T-helper 2 cell (primary cell): ENCODE measurements at places on chromosomes 4 and X.
A peak's percentile ranks its signal among the peaks of the same experiment; 100 is the strongest.

DNA sequence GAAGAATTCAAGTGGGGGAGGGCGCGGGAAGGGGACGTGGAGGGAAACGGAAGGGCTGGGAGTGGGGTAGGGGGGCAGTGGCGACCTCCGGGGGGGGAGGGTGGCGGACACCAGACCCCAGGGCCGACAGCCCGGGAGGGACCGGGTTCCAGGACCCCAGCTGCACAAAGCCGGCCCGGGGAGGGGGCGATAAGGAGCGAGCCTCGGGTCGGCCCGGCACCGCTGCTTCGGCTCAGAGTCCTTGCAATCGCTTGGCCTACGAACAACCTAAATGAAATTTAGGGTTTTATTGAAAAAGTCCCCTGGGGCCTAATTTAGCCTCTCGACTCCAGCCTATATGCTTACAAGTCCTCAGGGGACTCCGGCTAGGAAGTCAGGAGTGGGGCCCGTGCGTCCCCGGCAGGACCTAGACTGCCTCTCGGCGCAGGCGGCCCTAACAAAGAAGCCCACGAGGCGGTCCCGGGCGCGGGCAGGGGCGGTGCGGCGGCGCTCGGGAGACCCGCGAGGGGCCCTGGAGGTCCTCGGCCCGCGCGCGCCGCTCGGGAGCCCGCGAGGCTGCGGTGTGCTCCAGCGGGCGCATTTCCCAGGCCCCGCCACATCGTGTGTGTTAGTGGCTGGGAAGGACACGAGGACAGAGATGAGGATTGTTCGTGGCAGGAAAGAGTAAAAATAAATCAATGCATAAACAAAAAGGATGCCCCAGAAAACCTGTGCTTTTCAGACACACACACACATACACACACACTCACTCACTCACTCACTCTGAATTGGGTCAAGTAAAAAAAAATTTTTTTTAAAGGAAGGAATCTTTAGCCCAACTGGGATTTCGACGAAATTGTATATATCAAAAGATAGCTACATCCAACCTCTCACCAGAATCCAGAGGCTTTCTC lies 70.0 kb downstream of the MGST2 start:
- no peak for DNase-seq

- no peak for DNase-seq
Observed at GRCh38 chr4:151260526-151260925, 16.4 kb upstream of the PRSS48 start.

DNA sequence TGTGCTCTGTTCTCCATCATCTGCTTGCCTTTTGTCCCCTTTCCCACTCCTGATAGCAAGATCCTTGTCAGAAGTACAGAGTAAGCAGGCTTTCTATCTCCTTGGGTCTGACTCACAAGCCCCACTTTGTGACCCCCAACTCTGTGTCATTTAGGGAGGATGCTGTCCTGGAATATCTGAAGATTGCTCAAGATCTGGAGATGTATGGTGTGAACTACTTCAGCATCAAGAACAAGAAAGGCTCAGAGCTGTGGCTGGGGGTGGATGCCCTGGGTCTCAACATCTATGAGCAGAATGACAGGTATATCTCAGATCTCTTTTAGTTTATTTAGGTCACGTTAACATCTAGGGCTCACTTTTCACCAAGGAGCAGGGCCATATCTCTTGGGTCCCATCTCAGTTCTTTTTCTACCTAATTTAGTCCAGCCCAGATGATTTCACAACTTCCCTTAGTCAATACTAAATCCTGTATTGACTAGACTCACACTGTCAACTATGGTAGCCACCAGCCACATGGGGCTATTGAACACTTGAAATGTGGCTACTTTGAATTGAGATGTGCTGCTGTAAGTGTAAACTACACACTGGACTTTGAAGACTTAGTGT lies 64.3 kb downstream of the MSN start:
- no peak for DNase-seq

GRCh38 chrX:119488749-119489148 lies 20.5 kb downstream of the SLC25A5 start:
- no peak for DNase-seq

GRCh38 chr4:129403848-129404247 lies 307.9 kb downstream of the C4orf33 start:
- no peak for DNase-seq

DNA sequence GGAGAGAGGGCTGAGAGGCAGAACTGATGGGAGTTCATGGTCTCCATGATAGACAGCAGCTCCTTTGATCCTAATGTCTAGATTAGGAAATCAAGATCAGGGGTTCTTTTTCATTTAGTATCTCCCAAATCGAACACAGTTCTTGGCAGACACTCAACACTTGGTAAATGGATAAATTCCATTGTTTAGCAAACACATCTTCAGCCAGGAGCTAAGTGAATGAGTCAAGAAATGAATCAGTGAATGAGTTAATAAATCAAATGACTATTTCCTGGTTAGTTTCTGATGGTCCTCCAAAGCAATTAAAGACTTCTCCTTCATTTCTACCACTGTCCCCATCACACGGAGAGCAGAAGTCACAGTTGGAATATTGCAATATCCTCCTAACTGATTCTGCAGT lies 120.0 kb upstream of the SHISA3 start:
- no peak for DNase-seq

GRCh38 chr4:189129044-189129694 lies 811.5 kb upstream of the FRG1 start:
- DNase-seq = no peak

- DNase-seq = no peak
Observed at GRCh38 chr4:152089584-152089983, 328.8 kb upstream of the GATB start.

DNA sequence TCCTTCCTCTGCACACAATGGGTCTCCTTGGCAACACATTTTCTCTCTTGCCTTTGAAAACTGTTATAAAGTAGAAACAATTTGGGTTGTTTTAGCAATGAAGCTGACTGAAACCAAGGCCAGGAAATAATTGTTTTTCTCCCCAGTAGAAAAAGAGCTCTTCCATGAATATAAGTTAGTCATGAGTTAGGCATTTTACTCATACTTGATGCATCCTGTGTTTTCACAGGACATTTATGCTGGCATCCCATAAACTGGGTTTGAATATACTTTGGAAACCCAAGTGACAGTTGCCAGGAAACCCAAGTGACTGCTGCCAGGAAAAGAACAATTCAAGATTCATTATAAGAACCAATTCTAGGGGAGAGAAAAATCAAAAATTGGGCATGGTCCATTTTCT lies 128.6 kb upstream of the NPY2R start:
- no peak for DNase-seq

DNA sequence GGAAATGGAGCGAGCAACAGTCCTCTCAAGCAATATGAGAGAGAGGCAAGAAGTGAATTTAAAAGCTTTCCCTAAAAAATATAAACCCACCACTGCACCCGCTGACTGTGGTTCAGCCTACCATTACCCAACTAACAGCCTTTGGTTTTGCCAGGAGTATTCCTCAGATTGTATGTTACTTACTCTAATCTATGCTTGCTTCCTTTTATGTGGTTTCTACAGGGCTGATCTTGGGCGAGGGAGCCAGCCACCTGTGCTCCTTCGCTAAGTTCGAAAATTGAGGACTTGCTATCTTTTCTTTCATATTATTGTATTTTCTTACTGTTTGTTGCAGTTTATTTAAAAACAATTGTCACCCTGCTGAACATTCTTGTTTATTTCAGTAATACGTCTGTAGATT lies 101.1 kb downstream of the DDX53 start:
- no peak for DNase-seq

DNA sequence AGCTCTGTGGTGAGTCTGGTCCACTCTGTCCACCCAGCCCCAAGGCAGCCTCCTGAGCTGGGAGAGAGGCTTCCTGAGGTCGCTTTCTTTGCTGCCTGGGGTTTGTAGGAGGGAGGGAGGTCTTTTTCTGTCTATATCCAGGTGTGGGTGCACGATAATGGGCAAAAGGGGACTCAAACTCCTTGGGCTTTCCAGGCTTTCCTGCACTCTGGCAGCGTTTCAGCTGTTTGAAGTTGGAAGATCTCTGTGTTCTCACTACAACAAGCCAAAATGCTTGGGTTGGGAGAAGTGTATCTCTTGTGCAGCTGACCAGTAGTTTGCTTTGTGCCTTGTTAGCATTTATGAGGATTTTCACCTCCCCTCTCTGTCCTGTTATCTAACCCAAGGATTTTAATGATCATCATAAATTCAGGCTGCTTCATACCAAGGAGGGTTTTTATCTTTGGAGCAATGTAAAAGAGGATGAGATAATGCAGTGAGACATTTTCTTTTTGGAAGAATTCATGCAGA lies 126.3 kb downstream of the REPS2 start:
- no peak for DNase-seq

- no peak for DNase-seq
Observed at GRCh38 chrX:44828008-44828605, 15.7 kb upstream of the DUSP21 start.

- peak; percentile 10 for DNase-seq
Observed at GRCh38 chr4:4182835-4183568, 43.7 kb downstream of the OTOP1 start.

GRCh38 chrX:134571796-134572195 lies 86.5 kb downstream of the PLAC1 start:
- DNase-seq = no peak

GRCh38 chr4:85778632-85779131 lies 303.7 kb downstream of the ARHGAP24 start:
- DNase-seq = no peak

DNA sequence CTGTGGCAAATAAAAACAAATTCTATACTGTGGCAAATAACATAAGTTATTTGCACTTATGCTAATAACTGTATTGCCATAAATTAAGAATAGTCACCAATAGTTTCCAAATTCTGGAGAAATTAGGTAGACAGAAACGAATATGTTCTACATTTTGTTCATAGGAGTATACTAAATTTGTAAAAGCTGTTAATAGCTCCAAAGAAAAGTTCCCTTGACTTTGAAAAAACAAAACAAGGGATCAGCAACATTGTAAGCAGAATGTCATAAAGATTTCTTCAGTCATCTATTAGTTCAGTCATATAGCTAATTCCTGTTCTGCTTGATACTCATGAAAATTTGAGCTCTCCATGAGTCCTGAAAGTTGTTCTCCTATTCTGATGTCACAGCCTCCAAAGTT lies 1472.8 kb downstream of the C4orf33 start:
- no peak for DNase-seq

- DNase-seq = no peak
Observed at GRCh38 chr4:103915224-103915869, 195.6 kb upstream of the TACR3 start.

- no peak for DNase-seq
Observed at GRCh38 chr4:76687746-76688448, 210.0 kb downstream of the SOWAHB start.

- DNase-seq = no peak
Observed at GRCh38 chr4:5166377-5166776, 115.1 kb downstream of the STK32B start.

DNA sequence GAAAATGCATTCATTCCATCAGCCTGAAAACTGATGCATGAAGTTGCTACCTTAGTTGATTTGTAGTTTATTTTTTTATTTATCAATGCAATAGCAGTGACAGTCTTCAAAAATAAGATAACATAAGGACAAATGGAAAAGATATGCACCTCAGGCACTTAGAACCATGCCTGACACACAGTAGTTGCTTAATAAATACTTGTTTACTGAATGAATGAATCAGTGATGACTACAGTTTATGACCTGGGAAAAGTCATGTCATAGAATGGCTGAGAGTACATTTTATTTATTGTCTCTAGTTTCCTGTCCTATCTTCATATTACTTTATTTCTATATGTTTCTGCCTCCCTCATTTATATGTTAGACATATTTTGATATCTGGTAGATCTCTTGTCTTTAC lies 171.8 kb downstream of the TLL1 start:
- no peak for DNase-seq

GRCh38 chr4:70337886-70338420 lies 3.2 kb downstream of the CABS1 start:
- DNase-seq = no peak

DNA sequence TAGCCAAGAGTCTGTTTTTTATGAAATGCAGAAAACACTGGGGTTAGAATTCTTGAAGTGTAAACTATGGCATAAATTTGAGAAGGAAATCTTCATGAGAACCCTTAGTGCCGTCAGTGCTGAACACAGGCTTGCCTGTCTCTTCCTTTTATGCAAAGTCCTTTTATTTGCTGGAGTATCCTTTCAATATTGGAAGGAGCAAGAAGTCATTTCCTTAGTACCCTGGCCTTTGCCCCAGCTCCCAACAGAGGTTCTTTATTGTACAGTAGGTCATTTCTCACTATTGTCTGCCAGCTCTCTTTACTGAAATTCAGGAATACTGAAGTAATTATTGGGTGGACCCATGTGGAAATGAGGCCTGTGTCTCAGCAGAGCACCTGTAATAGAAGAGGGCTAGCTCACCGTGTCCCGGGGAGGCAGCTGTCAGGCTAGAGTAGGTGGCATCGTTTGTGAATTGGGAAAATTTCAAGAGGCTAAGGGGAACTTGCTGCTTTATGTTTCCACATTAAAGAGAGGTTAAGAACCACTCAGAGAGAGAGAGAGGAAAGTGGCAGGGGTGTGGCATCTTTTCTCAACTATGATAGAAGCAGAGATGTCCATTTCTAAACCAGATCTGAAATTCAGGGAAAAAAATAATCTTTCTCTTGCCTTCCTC lies 8.7 kb downstream of the FHDC1 start:
- no peak for DNase-seq

DNA sequence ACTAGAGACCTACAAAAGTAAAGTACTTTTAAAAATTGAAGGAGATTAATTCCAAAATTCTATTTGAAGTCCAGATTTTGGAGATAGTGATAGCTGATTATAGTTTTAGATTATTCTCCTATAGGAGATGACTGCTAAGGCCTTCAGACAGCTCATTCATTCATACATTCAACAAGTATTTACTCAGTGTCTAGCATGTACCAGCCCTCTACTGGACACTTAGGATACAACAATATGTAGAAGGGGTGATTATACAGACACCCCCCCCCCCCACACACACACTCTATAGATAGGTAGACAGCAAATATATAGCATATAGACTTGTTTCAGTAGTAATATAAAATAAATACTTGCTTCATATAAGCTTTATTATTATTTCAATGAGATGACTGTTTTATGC lies 60.4 kb upstream of the TAF9B start:
- DNase-seq = no peak

DNA sequence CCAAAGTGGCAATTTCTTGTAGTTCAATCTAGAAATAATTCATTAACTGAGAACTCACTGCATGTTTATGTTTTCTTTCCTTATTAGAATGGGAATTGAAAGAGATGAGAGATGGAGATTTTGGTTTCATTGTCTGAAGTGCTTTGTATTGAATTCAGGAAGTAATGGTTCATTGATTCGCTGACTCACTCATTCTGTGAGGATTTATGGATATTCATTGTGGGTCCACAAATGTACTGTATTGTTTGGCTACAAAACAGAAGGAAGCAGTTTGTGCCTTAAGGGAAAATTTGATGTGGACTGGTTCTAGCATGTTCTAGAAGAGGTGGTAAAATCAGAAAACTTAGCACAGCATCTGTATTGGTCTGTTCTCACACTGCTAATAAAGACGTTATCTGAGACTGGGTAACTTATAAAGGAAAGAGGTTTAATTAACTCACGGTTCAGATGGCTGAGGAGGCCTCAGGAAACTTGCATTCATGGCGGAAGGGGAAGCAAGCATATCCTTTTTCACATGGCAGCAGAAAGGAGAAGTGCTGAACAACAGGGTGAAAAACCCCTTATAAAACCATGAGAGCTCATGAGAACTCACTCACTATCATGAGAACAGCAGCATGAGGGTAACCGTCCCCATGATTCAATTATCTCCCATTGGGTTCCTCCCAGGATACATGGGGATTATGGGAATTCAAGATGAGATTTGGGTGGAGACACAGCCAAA lies 132.3 kb upstream of the VCX3A start:
- no peak for DNase-seq

GRCh38 chrX:38181357-38181756 lies 39.3 kb downstream of the SRPX start:
- no peak for DNase-seq
